ENCODE measurements at places on chromosomes 6 and 20. TPM values are rescaled to one million over a fixed set of nuclear protein-coding genes. Genes with fewer than 3 reads are reported as not detected.
A peak's percentile ranks its signal among the peaks of the same experiment; 100 is the strongest.

Gene RSPO4
- 6.4 TPM for total RNA-seq

Gene CST4
- not detected for total RNA-seq

Gene RSPO3
- not detected for total RNA-seq

Gene FRMD1
- total RNA-seq = not detected

Gene NNAT
- total RNA-seq = 66.8 TPM

Gene TNNC2
- 5.7 TPM for total RNA-seq

DNA sequence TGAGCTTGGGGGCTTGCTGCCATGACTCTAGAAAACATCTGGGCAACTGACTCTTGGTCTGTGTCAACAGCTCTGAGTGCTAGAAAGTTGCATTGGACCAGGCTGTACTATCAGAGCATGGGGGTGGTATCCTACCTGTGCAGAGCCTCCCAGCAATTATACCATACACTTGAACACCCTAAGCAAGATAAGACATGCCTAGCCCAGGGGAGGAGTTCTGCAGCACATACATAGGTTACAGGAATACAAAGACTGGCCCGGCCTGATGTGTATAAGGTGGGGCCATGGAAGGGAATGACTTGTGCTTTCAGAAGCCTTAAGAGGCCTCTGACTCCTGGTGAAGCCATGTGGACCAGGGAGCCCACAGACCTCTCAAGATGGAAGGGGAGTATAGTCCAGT lies 11.4 kb upstream of the MOCS1 start:
- H3K27me3 ChIP-seq = no peaks in the 10 kb centered on the region
- no peak overlapping the region for H3K27ac ChIP-seq
- no peak for DNase-seq

DNA sequence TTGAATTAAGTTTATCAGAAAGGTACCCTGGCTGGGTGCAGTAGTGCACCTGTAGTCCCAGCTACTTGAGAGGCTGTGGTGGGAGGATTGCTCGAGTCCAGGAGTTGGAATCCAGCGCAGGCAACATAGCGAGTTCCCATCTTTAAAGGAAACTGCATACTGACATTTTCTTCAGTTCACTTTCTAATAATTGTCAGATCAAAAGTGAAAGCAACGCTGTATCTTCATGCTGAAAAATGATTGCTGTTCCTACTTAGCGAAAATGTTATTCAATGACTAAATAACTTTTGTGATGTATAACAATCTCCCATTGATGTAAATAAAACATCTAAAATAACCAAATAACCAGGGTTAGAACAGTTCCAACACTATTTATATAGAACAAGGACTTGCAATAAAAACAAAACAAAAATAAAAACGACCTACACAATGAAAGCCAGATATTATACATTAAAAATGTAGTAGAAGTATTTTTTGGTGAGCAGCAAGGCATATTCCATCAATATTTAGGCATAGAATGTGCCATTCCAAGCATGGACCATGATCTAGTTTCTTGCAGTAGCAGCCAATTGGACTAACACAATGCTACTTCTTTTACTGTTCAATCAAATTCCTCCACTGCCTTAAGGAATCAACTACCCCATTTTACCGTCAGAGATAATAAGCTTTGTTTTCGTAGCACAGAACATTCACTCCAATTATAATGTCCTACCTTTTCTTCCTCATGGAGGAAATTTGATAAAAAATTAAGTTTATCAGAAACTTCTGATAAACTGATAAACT lies 1.5 kb downstream of the LATS1 start:
- H3K4me1 ChIP-seq = peaks cover 3% of the 10 kb centered on the region
- no peaks in the 10 kb centered on the region for H3K36me3 ChIP-seq
- peak overlapping the region; percentile 89 for H3K4me3 ChIP-seq

DNA sequence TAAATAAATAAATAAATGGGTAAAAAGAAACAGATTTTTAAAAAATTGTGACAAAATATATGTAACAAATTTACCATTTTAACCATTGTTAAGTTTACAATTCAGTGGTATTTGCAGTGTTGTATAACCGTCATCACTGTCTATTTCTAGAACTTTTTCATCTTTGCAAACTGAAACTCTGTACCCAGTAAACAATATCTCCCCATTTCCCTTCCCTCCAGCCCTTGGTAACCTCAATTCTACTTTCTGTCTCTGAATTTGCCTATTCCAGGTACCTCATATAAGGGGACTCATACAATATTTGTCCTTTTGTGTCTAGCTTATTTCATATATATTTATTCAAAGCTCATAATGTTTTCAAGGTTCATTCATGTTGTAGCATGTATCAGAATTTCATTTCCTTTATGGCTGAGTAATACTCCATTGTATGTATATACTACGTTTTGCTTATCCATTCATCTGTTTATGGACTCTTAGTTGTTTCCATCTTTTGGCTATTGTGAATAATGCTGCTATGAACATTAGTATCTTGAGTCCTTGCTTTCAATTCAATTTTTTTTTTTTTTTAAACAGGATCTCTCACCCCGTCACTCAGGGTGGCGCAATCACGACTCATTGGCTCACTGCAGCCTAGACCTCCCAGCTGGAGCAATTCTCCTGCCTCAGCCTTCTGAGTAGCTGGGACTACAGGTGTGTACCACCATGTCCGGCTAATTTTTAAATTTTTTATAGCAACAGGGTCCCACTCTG lies 8.9 kb downstream of the MANBAL start:
- no peaks in the 10 kb centered on the region for H3K4me1 ChIP-seq
- no peaks in the 10 kb centered on the region for H3K27me3 ChIP-seq
- no peak overlapping the region for H3K27ac ChIP-seq
- peaks cover 14% of the 10 kb centered on the region for H3K36me3 ChIP-seq
- H3K4me3 ChIP-seq = no peak overlapping the region

DNA sequence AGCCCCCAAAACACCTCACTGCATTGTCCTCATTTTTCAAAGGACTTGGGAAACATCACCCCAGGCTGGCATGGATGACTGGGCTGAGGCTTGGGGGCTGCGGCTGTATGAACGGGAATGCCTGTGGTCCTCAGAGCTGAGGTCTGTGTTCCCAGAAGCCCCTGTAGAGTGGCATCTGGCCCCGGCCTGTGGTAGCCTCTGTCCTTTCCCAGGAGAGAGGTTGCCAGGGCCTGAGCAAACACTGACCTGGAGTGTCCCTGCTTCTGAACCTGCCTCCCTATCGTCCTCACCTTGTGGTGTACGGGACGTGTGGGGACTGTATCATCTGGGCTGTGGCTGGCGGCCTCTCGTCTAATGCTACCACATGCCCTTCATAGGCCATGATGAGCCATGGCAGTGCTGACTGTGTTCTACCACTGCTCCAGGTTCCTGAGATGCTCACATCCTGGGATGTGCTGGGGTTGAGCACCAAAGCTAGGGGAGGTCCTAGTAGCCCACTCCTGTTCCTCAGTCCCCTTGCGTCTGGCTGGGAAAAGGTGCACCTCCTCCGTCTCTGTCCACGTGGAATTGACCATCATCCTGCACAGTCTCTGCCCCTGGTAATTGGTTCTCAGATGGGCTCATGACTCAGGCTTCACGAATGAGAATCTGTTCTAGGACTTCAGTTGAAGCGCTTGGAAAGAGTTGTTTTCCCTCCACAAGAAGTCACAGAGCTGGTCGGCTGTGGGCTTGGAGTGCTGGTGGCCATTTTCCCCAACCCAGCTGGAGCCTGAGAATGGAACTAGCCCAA lies 27.6 kb downstream of the PHACTR3 start:
- no peaks in the 10 kb centered on the region for H3K4me1 ChIP-seq
- no peak overlapping the region for H3K4me3 ChIP-seq
- no peak for DNase-seq

- no peak overlapping the region for H3K4me3 ChIP-seq
- DNase-seq = no peak
- H3K27me3 ChIP-seq = no peaks in the 10 kb centered on the region
- no peaks in the 10 kb centered on the region for H3K36me3 ChIP-seq
- no peaks in the 10 kb centered on the region for H3K4me1 ChIP-seq
Measured at GRCh38 chr6:167047554-167047953, 48.4 kb downstream of the CEP43 start.

GRCh38 chr6:33632558-33633039 lies 11.5 kb downstream of the ITPR3 start:
- H3K27ac ChIP-seq = no peak overlapping the region
- peaks cover 38% of the 10 kb centered on the region for H3K4me1 ChIP-seq
- DNase-seq = peak; percentile 70
- H3K36me3 ChIP-seq = no peaks in the 10 kb centered on the region

- no peak for DNase-seq
- H3K4me1 ChIP-seq = peaks cover 8% of the 10 kb centered on the region
- no peaks in the 10 kb centered on the region for H3K27me3 ChIP-seq
- H3K4me3 ChIP-seq = no peak overlapping the region
- H3K36me3 ChIP-seq = no peaks in the 10 kb centered on the region
Measured at GRCh38 chr6:34383161-34383631, 9.3 kb downstream of the NUDT3 start.
